ENCODE measurements at places on chromosomes 11 and 22. TPM values are rescaled to one million over a fixed set of nuclear protein-coding genes. Genes with fewer than 3 reads are reported as not detected.
A peak's percentile ranks its signal among the peaks of the same experiment; 100 is the strongest.

MAPK12 gene
- total RNA-seq = 11.4 TPM

PHF21B gene
- 2.1 TPM for total RNA-seq

BCL2L13 gene
- 42.8 TPM for total RNA-seq

E2F8 gene
- 12.2 TPM for total RNA-seq

ANGPTL5 gene
- total RNA-seq = not detected

UBQLN3 gene
- not detected for total RNA-seq

GALNT18 gene
- total RNA-seq = 9.8 TPM

MGAT3 gene
- 47.0 TPM for total RNA-seq

PHOX2A gene
- 2.8 TPM for total RNA-seq

- DNase-seq = no peak
Observed at GRCh38 chr11:62538470-62539237, 8.0 kb downstream of the AHNAK start.

GRCh38 chr22:49896201-49896600, 22.0 kb downstream of the ALG12 start:
- DNase-seq = no peak

GRCh38 chr11:134819041-134819440, 407.0 kb upstream of the B3GAT1 start:
- no peak for DNase-seq

GRCh38 chr11:74278721-74279161, 32.7 kb downstream of the P4HA3 start:
- DNase-seq = no peak

DNA sequence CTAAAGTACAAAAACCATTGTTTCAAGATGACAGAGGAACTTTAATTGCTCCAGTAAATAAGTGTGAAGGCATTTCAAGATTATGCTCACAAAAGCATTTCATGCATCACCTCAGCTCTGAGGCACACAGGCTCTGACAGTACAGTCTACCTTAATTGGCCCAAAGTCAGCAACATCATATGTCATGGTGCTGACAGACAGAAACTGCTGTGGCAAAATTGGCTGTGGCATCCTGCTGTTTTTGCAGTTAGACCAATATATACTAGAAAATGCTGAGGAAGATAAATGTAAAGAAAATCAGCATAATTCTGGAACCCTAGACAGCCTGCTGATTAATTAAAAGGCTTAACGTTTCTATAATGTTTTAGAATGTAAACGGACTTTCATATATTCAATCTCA, 34.9 kb upstream of the PPP2R1B start:
- DNase-seq = no peak

- no peak for DNase-seq
Observed at GRCh38 chr11:64124147-64124546, 41.8 kb downstream of the MACROD1 start.

DNA sequence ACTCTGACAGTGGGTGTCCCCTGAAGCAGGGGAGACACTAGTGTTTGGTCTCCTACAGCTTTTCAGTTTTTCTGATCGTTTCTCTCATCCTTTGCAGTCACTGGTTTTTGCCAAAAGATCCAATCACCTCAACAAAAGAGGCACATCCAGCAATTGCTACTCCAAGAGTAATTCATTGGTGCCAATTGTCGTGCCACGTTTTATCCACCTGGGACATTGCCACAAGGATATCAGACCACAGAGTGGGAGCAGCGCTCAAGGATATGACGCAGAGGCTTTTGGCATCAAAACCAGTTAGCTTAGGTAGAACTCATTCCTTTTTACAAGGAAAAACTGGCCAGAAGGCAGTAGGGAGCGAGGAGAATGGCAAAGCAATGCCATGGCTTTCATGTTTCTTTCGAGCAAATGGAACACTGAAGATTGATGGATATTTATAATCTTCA, 40.9 kb upstream of the BLID start:
- no peak for DNase-seq

- DNase-seq = no peak
Observed at GRCh38 chr22:30438559-30438958, 13.0 kb downstream of the MTFP1 start.

GRCh38 chr11:74866557-74866956, 82.3 kb downstream of the XRRA1 start:
- DNase-seq = no peak

DNA sequence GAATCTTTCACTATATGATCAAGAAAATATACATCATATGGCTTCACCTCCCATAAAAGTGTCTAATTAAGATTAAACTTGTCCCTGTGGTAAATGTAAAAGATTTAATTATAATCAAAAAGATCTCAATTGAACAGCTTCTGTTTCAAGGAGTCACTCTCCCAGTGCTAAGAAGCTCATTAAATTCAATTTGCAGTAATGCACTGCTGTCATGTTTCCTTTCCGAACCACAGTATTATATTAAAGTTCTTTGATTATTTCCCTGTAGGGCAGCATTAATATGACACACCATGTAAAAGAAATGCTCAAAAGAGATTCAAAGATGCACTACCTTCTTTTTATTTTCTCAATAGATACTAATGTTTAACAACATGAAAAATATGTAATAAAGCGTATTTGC, 758.4 kb downstream of the LRRC4C start:
- DNase-seq = no peak

DNA sequence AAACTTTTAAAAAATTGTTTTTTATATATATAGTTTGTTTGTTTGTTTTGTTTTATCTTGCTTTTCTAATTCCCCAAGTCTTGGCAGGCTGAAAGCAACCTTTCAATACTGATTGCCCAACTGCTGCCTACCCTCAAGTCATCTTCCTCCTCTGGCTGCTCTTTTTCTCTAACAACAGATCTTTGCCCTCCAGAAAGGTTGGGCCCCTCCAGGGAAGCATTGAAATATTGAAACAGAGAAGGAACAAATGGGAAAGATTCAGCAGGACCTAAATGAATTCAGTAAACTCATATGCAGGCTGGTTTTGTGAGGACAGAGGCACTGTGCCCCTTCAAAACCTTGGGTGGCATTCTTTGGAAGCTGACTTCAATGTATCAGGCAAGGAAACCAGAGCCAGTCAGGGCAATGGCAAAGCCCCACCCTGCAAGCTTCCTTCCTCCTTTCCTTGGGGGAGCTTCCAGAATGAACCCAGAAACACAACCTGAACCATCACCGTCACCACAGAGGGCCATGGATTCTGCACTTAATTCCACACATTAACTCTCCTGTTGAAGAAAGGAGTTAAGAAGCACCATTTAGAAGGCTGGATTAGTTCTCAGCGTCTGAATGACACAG, 815 bp upstream of the MS4A6A start:
- DNase-seq = no peak

DNA sequence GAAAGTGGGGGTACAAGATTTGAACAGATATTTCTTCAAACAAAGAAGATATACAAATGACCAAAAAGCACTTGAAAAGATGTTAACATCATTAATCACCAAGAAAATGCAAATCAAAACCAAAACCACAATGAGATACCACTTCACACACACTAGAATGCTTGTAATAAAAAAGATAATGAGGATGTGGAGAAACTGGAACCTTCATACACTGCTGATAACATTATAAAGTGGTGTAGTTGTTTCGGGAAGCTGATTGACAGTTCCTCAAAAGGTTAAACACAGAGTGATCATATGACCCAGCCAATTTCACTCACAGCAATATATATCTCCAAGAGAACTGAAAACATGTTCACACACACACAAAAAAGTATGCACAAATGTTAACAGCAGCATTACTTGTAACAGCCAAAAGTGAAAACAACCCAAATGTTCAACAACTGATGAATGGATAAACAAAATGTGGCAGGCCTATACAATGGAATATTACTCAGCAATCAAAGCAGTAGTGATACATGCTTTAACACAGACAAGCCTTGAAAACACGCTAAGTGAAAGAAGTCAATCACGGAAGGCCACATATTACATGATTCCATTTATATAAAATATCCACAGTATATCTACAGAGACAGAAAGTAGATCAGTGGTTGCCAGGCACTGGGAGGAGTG, 15.1 kb downstream of the PITPNB start:
- no peak for DNase-seq

- DNase-seq = no peak
Observed at GRCh38 chr11:14653090-14653489, 9.5 kb downstream of the PDE3B start.

- no peak for DNase-seq
Observed at GRCh38 chr11:57316017-57316416, 8.7 kb downstream of the TNKS1BP1 start.

DNA sequence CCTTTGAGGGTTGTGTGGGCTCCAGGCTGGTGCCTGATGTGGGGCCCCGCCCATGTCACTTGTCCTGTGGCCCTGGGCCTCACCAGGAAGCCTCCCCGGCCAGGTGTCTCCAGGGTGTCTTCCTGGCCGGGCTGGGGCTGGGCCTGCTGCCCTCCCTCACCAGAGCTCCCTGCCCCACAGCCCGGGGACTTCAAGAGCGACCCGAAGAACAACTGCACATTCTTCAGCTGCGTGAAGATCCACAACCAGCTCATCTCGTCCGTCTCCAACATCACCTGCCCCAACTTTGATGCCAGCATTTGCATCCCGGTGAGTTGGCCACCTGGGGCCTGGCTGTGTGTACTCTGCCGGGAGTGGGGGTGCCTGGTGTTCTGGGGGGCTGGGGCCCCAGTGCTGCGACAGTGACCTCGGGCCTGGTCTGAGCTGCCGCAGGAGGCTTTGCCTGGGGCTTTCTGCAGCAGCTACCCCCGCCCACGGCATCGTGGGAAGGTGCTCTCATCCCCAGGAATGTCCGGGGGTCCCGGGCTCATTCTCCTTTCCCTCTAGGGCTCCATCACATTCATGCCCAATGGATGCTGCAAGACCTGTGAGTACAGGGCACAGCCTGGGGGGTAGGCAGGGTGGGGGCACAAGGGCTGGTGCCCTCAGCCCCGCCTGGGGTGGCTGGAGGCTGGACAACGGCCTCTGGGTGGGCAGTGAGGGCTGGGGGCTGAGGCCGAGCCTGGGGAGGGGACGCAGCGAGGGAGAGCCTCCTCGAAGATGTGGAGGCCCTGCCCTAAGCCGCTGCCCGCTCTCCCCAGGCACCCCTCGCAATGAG, 34.6 kb downstream of the MUC2 start:
- DNase-seq = no peak

GRCh38 chr11:70552167-70553150, 154.1 kb downstream of the CTTN start:
- DNase-seq = no peak

DNA sequence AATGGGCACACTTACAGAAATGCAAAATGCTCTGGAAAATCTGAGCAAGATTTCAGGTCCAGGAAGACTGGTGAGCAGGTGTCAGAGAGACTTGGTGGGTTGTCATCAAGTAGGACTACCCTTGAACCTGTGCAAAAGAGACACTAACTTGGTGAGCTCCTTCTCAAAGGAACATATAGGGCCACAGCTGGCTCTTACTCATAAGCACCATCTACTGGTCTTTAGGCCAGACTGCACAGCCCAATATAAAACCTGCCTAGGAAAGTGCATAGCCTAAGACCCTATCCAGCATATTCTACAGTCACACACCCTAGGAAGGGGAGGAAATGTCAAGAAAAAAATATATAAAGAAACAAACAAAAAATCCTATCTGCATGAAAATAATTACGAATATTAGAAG, 18.2 kb upstream of the OR10W1 start:
- DNase-seq = no peak

- peak; percentile 4 for DNase-seq
Observed at GRCh38 chr11:94650756-94651155, 83.6 kb downstream of the PIWIL4 start.

GRCh38 chr11:2933375-2934020, 4.3 kb upstream of the PHLDA2 start:
- DNase-seq = no peak

DNA sequence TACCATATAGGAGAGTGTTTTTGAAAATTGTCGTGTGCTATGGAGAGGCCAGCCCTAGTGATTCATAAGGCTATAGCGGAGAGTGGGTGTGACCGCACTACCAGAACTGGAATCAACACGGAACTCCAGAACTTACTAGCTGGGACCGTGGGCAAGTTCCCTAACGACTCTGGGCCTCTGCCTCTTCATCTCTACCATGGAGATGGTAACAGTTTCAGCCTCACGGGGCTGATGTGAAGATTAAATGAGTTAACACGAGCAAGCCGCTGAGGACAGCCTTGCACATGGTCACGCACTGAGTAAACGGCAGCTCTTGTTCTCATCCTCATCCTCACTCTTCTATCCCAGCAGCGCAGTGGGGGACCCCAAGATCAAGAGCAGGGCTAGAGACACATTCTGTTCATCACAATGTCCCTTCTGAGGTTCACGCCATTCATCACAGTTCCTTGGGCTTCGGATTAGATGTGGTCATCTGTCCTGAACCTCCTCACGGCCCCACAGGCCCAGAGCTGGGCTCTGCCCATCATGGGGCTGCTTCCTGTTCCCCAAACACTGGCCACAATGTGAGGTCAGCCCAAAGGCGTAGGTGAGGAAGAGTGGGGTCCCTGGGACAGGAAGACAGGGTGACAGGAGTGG, 47.2 kb upstream of the CD5 start:
- no peak for DNase-seq

DNA sequence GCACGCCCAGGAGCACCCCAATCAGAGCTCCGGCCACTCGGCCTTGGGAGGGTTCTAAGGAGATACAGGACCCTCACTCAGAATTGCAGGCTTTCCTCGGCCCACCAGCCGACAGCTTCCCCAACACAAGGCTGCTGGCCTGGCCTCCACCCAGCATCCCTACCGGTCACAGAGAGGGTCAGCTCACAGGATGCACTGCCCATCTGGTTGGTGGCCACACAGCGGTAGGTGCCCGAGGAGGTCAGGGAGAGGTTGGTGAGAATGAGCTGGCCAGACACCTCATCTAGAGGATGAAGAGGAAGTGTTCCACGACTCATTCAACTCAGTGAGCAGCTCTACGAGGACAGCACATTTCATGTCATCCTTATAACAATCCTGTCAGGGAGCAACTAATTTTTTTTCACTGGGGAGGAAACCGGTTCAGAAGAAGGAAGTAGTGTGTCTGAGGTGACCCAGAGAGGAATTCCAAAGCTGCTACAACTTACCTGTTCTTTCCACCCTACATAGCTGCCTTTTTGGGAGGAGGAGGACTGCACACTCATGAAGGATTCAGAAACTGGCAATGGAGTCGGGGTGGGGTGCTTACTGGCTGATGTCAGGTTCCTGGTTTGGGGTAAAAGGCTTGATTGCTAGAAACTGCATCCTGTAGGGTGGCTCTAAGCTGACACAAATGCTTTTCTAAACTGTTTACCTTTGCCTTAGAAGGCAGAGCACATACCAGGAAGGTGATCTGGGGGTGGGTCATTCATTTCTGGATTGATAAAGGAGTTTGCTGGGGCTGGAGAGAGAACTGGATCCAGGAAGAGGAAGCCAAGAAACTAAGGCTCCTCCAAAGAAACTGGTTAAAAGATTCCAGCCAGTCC, 3.3 kb downstream of the VSIG2 start:
- no peak for DNase-seq

DNA sequence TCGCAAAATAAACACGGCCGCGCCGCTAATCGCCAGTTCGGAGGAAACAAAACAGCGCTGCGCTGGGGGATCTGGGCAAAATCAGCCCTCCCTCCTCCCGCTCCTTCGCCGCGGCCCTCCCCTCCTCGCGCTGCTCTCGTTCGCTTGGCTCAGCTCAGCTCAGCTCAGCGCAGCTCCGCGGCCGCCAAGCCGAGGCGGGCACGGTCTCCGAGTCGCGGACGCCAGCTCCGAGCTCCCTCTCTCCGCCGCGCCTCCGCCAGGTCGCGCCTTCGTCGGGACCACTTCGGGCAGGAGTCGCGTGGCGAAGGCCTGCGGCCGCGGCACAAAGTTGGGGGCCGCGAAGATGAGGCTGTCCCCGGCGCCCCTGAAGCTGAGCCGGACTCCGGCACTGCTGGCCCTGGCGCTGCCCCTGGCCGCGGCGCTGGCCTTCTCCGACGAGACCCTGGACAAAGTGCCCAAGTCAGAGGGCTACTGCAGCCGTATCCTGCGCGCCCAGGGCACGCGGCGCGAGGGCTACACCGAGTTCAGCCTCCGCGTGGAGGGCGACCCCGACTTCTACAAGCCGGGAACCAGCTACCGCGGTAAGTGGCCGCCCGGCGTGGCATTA, at the start of gene SPON1:
TSS of gene SPON1 (plus strand) at position 162 of the 607 bp plus-strand sequence. CDS start at position 344, 182 bp downstream.
- peak; percentile 77 for DNase-seq
